ENCODE measurements at places on chromosomes 2 and 18. TPM values are rescaled to one million over a fixed set of nuclear protein-coding genes. Genes with fewer than 3 reads are reported as not detected.

- no peak for DNase-seq
Observed at GRCh38 chr18:32096946-32097345, 5.3 kb downstream of the RNF138 start.

The SYT4 gene
- total RNA-seq = not detected

GRCh38 chr18:7482342-7482741, 84.8 kb upstream of the PTPRM start:
- no peak for DNase-seq

DNA sequence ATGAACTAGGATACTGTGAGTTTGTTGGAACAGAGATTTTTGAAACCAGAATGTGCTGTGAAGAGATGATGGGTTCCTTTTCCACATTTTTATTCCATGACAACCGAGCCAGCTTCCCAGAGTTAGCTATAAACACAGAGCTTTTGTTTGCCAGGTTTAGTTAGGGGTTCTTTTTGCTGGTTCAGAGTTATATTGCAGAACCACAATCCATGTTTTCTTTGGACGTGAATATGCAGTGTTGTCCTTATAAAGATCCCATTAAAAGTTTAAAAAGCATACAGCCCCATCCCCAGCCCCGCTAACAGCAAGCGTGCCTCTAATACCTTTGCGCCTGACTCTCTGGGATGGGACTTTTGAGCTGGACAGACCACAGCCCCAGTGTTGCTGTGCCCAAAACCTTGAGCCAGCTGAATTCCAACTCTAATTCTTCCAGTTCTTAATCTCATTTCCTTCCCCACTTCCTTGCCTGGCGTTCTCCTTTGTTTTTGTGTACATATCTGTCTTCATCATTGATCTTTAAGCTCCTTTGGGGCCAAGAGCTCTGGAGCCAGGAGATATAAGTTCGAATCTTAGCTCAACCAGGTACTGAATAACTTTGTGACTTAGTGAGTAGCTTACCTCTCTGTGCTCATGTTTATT, 72.3 kb downstream of the SPATS2L start:
- DNase-seq = no peak

The OR6B2 gene
- total RNA-seq = not detected

- no peak for DNase-seq
Observed at GRCh38 chr2:59655809-59656208, 897.6 kb downstream of the BCL11A start.

DNA sequence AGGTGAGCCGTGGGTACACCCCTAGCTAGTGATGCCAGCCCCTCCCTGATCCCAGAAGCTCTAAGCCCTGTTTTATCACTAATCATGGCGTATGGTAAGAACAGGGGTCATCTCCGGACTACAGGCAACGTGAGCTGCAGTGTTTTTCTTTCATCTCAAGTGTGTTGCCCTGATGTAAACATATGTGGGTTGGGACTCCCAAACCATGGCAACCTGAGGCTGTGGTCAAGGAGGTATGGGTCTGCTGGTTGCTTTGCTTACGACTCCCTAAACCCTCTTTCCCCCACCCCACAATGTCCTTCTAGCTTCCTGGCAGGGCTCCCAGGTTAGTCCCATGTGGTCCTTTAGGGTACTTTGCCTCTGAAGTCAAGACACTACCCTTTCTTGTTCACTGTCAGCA, 53.6 kb upstream of the AFF3 start:
- no peak for DNase-seq

DNA sequence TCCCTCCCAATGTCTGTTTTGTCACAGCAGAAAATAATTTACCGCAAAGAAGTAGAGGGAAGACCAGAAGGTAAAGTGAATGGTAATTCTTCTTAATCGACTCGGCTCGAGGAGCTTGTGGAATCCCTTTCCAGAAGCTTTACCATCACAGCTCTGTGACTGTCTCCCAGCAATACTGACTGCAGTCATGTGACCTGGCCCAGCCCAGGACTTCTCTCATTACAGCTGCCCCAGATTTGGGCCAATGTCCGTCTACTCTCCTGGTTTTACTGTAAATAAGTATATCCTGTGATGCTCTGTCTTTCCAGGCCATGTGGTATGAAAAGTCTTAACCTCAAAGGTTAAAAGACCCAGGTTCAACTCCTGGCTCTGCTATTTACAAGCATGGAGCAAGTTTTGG, 18.9 kb upstream of the ELOA2 start:
- DNase-seq = no peak
